ENCODE measurements at places on chromosomes 11 and 22.

DNA sequence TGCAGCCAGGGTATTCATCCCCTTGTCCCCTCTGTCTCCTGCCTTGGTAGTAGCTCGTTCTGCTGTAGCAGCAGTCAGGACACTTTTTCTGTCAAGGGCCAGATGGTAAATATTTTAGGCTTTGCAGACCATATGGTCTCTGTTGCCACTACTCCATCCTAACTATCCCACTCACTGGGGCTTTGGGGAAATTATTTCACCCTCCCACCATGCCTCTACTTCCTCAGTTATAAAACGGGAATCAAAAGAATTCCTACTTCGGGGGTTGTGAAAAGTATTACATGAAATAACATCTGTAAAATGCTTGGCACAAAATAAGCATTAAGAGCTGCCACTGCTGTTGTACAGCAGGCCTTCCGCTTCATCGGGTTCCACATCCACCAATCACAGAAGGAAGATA, 89.9 kb upstream of the LDLRAD3 start:
- DNase-seq, result no peak

GRCh38 chr11:75345455-75346160, 5.9 kb downstream of the ARRB1 start:
- DNase-seq, result no peak

- no peak for DNase-seq
These were observed 189.7 kb upstream of the BLID start for GRCh38 chr11:122305426-122306320.

- DNase-seq, result no peak
These were observed 129.6 kb upstream of the POU2AF2 start for GRCh38 chr11:111115890-111116289.

DNA sequence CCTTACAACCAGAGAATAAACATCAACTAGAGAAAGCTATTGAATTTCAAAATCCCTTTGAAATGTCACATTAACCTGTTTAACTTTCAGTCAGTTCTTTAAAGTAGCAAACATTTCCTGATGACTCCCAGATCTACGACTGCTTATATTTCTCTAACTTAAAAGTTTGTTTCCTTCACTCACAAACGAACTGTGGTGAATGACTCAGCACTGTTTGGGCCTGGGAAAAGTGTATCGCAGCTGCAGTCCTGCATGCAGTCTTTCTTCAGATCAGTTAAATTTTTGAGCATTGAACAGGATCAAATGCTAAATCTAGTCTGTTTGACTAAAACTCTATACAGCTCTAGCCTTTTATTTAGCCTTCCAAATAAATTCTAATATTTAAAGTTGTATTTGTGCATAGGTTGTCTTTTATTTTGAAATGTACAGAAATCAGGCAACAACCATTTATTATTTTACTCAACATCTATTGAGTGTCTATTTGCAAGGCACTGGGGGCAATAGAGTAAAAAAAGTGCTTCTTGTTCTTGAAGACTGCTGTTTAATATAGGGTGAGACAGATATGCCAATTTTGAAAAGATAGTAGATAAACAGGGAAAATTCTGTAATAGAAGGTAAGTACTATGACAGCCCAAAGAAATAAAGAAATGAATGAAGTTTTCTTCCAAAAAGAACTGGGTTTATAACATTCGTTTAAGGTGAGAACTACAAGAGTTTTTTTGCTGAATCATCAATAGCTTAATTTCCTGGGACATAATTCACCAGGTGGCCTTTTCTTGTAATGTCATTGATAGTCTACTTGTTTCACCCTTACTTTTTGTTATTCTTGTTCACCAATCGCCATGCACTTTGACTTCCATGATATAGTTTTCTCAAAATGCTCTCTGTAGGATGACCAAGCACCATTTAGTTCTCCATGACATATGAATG, 235.4 kb downstream of the METTL15 start:
- DNase-seq, result peak; percentile 72

DNA sequence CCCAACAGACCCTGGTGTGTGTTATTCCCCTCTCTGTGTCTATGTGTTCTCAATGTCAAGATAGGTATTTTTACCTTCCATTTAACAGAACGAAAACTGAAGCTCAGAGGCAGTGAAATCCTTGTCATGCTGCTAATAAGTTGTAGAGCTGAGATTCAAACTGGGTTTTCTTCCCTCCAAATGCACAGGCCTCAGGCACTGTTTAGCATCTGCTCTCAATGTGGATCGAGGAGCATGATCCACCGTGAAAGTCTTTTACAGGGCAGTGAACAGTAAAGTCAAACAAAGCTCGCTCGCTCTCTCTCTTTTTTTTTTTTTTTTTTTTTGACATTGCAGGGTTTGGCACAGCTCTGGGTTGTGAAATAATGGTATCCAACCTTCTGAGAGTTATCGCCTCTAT, 401.0 kb upstream of the SYN3 start:
- DNase-seq, result no peak

- DNase-seq, result no peak
These were observed 2.8 kb upstream of the PACSIN2 start for GRCh38 chr22:43017525-43018460.

DNA sequence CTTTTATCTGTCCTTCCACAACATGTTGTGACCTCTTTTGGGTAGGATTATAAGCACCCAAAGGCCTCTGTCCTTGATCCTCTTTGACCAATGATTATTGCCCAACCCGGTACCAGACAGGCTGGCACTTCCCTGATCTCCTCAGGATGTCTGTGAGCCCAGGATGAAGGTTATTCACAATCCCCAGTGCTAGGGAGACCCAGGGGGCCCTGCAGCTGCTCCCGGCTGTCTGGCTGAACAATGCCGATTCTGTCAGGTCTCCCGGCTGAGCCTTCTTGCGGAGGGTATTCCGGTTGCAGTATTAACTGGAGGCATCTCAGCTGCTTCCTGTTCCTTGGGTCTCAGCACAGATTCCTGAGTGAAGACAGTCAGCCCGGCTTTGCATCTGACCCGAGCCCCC, 71.2 kb upstream of the CDON start:
- DNase-seq, result no peak

- no peak for DNase-seq
These were observed 228.5 kb upstream of the SESN3 start for GRCh38 chr11:95459291-95460042.

GRCh38 chr11:2262301-2263070, 7.9 kb downstream of the ASCL2 start:
- DNase-seq, result no peak

DNA sequence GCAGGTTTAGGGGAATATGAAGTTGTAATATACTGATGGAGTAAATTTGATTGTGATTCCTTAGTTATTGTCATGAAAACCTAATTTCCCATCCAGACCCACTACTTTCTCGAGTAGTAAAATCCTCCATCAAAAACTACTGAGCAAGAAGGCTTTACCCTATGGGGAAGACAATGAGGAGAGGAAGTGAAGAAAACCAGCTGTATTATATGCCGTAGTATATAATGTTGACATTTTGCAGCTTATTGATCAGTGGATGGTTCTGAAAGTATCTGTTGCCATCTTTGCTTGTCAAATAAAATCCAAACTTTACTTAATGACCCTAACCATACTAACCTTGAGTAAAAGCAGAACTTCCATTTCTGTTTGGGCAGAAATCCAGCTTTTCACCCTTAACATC, 292.8 kb upstream of the RAG2 start:
- no peak for DNase-seq

DNA sequence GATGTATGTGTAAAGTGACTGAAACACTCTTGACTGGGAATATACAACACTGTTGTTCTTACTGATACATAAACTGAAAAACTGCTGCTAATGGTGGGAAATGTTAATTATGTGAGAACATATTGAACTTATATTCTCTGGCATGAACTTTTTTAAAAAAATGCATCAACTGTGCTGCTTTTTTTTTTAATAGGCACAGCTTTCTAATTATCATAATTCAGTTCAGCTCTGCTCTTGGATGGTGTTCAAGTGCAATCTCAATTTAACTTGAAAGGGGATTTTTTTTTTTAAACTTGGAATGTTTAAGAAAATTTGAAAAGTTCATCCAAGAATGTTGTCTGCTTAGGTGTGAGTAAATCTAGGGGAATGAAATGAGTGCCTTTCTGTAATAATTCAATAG, 5.2 kb downstream of the TEAD1 start:
- DNase-seq, result no peak

DNA sequence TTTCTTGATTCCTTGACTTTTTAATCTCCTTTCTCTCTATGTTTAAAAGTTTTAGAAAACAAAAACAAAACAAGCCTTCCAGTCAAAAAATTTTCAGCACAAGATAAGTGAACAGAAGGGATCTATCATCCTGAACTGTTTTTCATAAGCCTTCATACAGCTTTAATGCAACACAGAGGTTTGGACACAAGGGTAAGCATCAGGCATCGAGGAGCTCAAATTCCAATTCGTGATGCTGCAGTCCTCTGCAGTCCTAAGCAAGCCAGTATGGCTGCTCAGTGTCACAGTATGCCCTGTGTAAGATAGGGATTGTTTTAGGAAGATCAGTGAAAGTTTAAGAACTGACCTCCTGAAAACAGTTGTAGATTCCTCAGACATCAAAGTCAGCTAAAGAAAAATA, 740.9 kb downstream of the NTM start:
- DNase-seq, result no peak
